ENCODE measurements at places on chromosomes 11 and 22.

DNA sequence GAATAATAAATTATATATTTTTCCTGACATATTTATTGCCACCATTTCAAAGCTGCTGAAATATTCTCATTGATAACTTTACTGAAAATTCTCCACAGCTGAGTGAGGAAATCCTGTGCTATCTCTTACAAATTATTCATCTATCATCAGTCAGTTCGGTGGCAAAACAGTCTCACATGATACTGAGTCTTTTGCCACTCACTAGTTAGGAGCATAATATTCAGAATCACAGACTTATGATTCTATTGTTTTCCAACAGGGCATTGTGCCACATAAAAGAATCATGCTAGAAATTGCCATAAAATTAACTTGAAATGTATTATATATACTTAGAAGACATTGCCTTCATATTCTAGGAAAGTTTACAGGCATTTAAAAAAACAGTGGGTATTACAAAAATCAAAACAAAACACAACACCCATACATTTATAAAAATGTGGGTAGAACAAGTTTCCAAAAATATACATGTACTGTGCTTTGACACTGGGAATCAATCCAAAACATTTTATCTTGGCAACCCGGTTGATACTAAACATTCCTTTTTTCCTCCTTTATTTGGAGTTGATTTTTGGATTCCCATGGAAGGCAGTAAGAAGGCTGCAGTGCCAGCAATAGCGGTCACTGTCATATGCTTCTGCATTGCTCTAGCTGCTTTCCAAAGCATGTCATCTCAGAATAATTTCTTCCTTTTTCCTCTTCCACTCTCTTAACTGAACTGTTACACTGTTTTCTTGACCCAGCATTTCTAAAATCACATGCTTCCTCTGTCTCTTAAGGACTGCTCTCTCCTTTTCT, 42.5 kb downstream of the ATG16L2 start:
- no peak for DNase-seq

DNA sequence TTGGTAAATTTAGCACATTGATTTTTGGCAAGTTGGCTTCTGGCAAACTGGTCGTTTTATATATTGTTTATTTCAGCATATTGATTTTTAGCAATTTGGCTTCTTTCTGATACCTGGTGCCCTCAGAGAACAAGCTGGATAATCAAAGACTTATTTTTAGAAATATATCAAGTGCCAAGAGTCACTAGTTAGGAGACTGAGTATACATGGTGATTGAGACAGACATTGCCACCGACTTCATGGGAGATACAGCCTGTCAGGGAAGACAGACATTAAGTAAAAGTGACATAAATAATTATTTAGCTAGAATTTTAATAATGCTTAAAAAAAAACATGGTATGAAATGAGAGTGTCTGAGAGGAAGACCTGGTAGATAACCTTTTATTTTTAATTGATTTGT, 242.3 kb upstream of the MTNR1B start:
- DNase-seq = no peak

- DNase-seq = no peak
Observed at GRCh38 chr11:79501707-79502106, 60.9 kb upstream of the TENM4 start.

GRCh38 chr11:122597511-122597910, 58.0 kb upstream of the UBASH3B start:
- DNase-seq = no peak

GRCh38 chr22:21816787-21817496, 50.5 kb downstream of the MAPK1 start:
- DNase-seq = peak; percentile 86

GRCh38 chr22:36362075-36362474, 25.7 kb downstream of the MYH9 start:
- no peak for DNase-seq

Data from CD4-positive, alpha-beta T cell treated with Interleukin-17A for 1 hour (primary cell).